ENCODE measurements at places on chromosomes 13 and 19.

- no peak for DNase-seq
Observed at GRCh38 chr13:19769854-19770253, 12.9 kb downstream of the PSPC1 start.

DNA sequence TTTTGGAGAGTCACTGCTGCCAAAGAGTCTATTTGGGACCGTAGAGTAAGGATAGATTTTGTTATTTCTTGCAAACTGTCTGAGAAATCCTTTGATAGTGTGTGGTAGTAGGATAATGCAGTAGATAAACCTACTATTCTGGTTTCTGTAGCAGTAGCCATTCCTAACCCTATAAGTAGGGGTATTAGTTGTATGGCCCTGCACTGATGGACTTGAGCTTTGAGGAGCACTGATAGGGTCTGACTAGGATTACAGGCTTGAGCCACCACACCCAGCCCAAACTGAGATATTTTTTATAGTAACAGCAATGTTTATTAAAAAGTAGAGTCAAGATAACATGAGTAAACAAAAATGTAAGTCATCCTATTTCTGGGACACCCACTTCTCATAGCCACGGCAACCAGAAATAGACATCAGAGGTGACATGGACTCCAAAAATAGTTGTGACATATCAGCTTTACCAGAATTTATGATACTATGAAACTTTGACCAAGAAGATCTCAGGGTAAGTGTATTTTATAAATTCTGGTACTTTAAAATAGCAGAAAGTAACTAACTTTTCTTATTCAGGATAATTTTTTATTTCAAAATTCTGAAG is 479.1 kb downstream of the SUCLA2 start:
- DNase-seq = no peak

DNA sequence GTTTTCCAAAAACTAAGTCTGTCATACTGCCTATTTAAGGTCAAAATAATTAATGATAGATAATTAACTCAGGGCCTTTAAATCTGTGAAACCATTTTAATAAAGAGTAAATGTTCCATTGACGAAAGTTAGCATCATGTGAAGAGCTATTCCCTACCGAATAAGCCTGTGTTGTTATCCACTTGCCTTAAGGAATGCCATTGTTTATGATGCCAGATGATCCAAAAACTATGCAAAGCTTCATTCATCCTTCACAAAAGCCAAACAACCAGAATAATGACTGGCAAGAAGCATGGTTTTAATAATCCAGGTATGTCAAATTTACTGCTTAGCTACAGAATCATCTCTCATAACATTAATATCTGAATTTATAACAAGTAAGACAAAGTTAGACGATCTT is 6.5 kb upstream of the GPC6 start:
- DNase-seq = no peak

DNA sequence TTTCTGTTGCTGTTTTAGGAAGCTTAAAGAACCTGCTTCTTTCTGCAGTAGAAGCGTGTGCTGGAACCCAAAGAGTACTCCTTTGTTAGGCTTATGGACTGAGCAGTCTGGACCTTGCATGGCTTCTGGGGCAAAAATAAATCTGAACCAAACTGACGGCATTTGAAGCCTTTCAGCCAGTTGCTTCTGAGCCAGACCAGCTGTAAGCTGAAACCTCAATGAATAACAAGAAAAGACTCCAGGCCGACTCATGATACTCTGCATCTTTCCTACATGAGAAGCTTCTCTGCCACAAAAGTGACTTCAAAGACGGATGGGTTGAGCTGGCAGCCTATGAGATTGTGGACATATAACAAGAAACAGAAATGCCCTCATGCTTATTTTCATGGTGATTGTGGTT is 103.1 kb downstream of the TNFRSF19 start:
- DNase-seq = no peak

DNA sequence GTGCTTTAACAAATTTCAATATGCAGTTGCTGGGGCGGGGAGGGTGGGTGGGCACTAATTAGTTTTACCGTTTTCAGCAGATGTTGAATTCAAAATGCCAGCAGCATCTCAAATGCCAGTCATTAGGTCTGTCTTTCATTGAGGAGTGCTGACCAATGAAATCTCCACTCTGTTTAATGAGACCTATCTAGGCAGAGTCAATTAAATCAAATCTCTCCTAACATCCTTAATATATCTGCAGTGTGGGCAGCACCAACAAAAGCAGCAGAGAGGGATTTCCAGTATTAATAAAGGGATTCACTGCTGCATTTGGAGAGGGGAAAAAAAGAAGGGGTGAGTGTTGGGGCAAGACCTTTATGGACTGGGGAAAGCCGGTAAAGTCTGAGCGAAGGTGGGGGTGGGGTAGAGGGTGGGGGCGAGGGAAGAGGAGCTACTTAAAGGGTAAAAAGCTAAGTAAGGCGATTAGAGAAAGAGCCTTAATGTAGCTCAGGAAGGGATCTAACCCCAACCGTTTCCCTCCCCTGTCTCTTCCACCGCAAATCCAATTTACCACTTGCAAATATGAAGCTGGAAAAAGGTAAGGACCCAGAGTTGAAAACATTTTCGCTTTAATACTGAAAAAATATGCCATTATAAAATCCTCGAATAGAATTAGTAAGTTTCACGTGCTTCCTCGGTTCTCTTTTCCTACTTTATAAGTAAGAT is 4.5 kb downstream of the SLITRK1 start:
- DNase-seq = no peak

DNA sequence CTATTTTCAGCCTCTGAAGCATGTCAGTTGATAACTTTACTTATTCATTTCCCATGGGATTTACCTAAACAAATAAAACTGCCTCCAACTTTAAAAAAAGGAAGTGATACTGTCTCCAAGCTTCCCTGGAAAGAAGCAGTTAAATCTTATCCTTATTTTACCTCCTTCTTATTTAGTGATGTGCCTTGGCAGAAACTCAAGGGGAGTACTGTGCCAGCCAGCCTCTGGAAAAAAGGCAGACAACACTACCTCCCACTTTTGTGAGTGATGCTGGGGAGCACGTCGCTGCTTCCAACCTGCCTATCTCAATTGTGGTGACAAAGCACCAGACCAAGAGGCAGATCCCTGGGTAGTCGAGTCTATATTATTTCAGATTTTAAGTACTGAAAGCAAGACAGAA is 765.6 kb downstream of the DIAPH3 start:
- DNase-seq = no peak

DNA sequence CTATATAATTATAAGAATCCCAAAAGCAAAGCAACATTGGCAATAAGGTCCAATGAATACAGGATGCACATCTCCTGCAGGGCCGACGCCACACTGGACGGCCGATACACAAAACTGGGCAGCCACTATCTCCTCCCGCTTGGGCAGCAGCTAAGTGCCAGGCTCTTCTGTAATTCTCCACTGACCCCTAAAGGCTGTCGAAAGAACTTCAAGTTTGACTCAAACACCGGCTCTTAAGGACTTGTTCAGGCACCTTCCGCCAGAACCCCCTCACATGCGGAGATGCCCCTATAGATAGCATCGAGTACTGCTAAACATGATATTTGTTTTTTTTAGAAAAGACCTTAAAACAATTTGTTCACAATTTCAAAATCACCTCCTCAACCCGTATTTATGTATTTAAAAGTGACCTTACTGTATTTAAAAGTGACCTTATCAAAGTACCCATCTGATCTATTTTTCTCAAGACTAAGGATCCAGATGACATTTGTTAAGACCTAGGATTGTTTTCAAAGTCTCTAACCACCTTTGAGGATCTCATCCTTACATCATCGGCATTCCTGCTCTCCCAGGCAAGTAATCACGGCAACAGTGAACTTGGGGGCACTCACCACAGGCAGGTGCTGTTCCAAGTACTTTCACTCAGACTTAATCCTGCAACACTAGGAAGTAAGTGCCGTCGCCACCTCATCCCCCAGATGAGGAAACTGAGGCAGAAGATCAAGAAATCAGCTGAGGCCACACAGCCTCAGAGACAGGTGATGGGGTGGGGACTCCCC is 77.8 kb downstream of the TUBGCP3 start:
- DNase-seq = no peak

DNA sequence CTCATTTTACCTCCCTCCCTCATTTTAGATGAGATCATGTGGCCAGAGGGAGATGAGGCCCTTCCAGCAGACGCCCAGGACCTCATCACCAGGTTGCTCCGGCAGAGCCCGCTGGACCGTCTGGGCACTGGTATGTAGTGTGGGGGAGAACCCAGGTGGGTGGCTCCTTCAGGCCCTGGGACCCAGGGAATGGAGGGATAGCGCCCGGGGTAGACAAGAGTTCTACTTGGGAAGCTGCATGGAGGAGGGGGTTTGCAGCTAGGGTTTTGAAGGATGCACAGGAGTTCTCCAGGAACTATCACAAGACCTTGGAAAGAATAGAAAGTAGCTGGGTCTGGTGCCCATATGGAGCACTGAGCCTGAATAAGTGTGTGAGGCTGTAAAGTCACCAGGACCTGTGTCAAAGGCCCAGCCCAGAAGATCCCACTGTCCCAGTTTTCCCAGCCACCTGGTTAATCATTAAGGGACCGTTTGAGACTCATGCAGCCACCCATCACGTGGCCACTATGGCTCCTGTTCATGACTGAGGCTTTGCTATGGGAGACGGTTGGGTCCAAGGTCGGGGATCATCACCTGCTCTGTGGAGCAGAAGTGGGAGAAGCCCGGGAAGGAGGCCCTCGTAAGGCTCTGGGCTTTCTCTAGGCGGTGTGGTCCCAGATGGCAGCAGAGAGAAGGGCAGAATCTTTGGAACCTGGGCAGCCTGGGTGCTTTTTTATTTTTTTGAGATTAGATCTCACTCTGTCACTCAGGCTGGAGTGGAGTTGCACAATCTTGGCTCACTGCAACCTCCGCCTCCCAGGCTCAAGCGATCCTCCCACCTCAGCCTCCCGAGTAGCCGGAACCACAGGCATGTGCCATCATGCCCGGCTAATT is 17.0 kb upstream of the PIK3R2 start:
- DNase-seq = no peak

- no peak for DNase-seq
Observed at GRCh38 chr19:55426042-55426441, 17.1 kb downstream of the SHISA7 start.

DNA sequence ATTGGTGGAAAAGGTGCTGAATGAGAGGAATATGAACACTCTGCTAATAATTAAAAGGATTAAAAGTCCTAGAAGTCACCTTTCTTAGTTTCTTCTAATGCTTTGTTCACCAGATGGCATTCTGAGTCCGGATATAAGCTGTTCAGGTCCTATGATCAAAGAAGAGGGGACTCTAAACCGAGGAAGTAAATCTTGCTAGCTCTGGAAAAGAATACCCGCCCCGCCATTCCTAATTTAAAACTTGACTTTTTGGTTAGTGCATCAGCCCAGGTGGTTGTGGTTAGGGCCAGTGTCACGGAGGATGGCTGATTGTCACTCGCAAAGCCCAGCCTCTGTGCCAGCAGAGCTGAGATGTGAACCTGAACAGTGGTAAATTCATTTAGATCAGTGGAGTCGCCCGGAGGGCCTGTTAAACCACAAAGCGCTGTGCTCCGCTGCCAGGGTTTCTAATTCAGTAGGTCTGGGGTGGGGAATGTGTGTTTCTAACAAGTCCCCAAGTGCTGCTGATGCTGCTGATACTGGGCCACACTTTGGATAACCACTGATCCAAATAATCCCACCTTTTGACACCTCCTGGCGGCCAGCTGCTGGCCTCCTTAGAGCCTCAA is 425.4 kb downstream of the DCT start:
- DNase-seq = no peak

- peak; percentile 68 for DNase-seq
Observed at GRCh38 chr19:47813304-47813994, 8.3 kb upstream of the CRX start.

GRCh38 chr13:113851480-113851803 is 12.4 kb downstream of the GAS6 start:
- DNase-seq = no peak
